Epithelial cell of umbilical artery (primary cell): ENCODE measurements at places on chromosomes 3 and 15. TPM values are rescaled to one million over a fixed set of nuclear protein-coding genes. Genes with fewer than 3 reads are reported as not detected.

Gene DPH3
- 23.4 and 25.1 TPM in 2 replicates for total RNA-seq

Gene ZBTB20
- total RNA-seq: 2.9 and 5.5 TPM in 2 replicates

Gene C3orf20
- total RNA-seq: not detected in 2 replicates

Gene CD86
- not detected in 2 replicates for total RNA-seq

Gene SYNPR
- not detected in 2 replicates for total RNA-seq

Gene CELSR3
- total RNA-seq: under 0.01 and 0.15 TPM in 2 replicates

Gene SLC9A9
- total RNA-seq: 1.3 and 2.3 TPM in 2 replicates

Gene NPRL2
- 18.7 and 20.8 TPM in 2 replicates for total RNA-seq

Gene CCDC33
- not detected in 2 replicates for total RNA-seq

Gene ATXN7
- total RNA-seq: 5.8 and 13.4 TPM in 2 replicates

Gene CLSTN2
- not detected in 2 replicates for total RNA-seq

Gene MITF
- 2.3 TPM in 2 replicates for total RNA-seq

Gene OR4F15
- total RNA-seq: not detected in 2 replicates

Gene CLDN18
- total RNA-seq: not detected in 2 replicates

Gene AMT
- total RNA-seq: 0.32 and 0.91 TPM in 2 replicates

Gene GRK7
- not detected in 2 replicates for total RNA-seq

Gene ACAN
- total RNA-seq: not detected in 2 replicates

Gene CPN2
- total RNA-seq: not detected in 2 replicates

Gene CPNE9
- total RNA-seq: not detected in 2 replicates

Gene ACY1
- 15.6 and 19.8 TPM in 2 replicates for total RNA-seq

Gene RNU5B-1
- not detected in 2 replicates for total RNA-seq

Gene ASB14
- not detected in 2 replicates for total RNA-seq

Gene RTP1
- not detected in 2 replicates for total RNA-seq

Gene TLE3
- 31.5 and 31.6 TPM in 2 replicates for total RNA-seq

Gene TGM4
- total RNA-seq: 0.15 TPM in 1 of 2 replicates, not detected in the other
